ENCODE measurements at places on chromosomes 12 and 14. TPM values are rescaled to one million over a fixed set of nuclear protein-coding genes. Genes with fewer than 3 reads are reported as not detected.

- DNase-seq = no peak
These were observed 52.7 kb downstream of the SPPL3 start for GRCh38 chr12:120851444-120851843.

DNA sequence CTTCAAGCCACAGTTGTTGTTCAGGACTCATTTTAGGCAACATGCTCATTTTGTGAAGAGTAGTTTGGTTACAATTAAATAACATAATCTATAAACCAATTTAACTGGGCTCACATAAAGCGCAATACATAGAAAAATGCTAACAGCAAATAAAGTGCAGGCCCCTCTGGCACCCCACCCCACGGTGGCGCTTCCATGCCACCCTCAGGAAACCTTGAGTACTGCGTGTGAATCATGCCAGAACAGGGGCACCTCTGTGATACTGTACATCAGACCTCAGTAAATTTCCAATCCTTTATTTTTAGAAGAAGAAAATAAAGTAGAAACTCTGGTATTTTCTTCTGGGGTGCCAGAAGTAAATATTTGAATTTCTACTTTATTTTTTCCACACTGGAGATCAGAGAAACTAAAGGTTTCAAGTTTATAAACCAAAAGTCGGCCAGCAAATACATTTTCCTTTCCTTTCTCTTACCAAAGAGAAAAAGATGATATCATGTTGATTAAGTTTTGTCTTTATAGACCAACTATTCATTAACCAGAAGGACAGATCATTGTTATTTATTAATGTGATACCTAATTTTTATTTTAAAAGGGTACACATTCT, 316.8 kb downstream of the PAWR start:
- DNase-seq = no peak

DNA sequence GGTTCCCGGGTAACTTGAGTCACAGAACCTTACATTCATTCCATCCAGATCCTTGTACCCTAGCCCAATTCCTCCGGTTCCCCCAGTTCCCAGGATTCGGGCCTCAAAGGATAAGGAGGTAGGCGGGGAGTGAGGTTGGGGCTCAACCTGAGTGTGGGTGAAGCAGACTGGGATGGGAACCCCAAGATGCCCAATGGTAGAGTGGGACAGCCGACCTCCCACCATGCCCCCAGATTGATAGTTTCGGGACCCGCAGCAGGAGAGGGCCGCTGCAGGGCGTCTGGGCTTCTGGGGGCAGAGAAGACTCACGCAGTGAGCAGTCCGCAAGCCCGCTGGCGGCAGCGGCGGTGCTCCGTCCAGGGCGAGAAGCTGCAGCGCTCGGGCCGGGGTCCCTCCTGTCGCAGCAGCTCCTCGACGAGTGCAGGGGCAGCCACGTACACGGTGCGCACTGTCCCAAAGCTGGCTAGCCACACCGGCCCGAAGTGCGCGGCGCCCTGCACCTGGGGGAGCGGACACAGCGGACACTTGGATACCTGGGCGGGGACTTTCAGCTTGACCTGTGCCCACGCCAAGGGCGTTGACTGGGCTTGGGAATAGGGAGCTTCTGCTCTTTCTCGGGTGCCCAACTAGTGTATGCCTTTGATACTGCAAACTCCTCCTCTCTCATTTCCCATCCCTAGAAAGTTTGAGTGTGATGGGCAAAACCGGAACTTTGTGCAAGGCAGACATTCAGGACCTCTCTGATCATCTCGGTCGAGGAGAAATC, 997 bp downstream of the CYP27B1 start:
- no peak for DNase-seq

GRCh38 chr14:88792473-88793258, at the start of gene EML5:
EML5 (minus strand) TSS chr14:88792953; CDS start chr14:88792503, 450 bp downstream.
- DNase-seq = peak; percentile 80

DNA sequence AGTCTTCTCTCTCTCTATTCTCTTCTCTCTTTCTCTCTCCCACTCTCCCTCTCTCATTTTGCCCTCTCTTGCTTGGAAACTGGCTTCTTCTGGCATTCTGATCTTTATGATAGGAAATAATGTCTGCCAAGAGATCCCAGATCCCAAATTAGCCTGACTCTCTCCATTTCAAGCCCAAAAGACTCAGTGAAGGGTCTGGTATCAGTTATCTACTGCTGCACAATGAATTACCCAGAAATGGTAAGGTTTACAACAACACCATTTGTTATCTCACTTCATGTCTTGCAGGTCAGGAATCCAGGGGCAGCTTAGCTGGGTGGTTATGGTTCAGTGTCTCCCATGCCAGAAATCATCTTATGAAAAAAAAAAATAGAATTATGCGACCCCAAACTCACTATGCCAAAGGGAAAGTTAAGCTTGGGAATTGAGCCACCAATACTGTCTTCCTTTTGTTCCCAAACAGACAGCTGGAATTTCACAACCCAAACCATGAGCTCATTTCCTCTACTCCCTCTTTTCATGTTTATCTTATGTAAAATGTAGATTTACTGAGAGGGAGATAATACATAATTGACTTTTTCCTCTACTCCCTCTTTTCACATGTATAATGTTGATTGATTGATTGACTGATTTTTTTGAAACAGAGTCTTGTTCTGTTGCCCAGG, 67.8 kb upstream of the FICD start:
- DNase-seq = no peak

GRCh38 chr14:55389330-55389729, 22.3 kb downstream of the ATG14 start:
- no peak for DNase-seq

DNA sequence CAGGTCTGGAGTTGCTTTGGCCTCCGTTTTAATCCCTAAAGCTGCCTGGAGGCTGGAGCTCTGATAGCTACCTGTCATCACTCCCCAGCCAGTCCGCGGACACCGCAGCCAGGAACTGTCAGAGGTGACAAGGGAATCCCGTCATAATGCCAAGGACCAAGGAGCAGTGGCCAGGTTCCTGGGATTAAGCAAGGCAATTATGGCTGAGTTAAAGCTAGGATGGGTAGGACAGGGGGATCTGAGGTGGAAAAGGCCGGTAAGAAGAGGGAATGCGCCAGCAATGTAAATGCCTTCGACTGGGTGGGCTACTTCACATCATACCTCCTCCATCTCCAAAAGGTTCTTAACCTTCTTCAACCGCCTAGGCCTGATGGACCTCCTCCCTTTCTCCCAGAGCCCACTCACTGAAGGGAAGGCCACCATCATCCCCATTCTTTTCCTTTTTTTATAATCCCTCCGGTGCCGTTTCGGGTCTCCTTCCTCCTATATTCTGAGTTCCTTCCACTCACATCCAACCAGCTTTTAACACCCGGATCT, 1.9 kb downstream of the PPP1R3E start:
- DNase-seq = no peak

DNA sequence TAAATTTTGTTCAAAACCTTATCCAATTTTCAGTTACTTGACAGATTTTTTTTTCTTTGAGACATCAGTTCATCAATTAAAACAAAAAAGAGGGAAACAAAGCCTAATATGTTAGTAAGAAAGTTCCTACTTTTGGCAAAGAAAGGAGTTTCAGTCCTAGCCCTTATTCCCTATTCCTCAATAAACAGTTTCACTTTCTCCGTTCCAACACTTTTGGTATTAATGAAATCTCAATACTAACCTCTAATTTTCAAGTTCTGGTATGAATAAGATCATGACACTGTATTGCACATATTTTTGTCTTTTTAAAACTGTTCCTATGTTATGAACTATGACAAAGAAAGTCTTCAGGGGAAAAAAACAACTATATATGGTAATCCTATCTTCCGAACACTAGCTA, 48.4 kb downstream of the RPS6KA5 start:
- no peak for DNase-seq

DNA sequence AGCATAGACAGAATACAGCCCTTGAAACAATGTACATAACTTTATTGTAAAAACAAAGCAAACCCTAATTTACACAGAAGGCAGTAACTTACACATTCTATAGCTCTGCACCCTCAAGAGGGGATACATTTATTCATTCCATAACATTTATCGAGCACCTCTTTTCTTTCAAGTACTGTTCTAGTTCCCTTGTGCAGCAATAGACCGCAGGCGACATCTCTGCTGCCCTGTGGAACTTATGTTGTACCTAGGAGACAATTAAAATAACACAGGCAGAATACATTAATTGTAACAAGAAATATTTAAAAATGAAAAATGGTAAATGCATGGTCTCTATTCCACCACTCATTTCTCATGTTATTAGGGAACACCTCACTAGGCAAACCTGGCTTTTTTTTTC, 1.4 kb upstream of the ARHGDIB start:
- DNase-seq = no peak

DNA sequence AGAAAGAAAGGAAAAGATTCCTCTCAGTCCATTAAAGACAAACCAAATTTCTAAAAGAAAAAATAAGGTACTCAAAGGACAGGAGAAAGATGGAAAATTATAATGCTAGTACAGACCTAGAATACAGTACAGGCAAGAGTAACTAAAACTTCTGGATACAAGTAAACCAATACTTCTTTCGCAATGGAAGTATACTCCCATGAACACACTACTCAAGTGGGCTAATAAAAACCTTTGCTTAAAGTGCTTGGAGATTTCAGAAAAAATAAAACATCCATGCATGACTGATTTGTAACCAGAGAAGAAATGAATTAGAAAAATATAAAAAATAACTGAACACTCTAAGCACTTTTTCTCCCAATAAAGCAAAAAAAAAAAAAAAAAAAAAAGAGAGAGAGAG, 3.5 kb downstream of the ZBTB25 start:
- no peak for DNase-seq

DNA sequence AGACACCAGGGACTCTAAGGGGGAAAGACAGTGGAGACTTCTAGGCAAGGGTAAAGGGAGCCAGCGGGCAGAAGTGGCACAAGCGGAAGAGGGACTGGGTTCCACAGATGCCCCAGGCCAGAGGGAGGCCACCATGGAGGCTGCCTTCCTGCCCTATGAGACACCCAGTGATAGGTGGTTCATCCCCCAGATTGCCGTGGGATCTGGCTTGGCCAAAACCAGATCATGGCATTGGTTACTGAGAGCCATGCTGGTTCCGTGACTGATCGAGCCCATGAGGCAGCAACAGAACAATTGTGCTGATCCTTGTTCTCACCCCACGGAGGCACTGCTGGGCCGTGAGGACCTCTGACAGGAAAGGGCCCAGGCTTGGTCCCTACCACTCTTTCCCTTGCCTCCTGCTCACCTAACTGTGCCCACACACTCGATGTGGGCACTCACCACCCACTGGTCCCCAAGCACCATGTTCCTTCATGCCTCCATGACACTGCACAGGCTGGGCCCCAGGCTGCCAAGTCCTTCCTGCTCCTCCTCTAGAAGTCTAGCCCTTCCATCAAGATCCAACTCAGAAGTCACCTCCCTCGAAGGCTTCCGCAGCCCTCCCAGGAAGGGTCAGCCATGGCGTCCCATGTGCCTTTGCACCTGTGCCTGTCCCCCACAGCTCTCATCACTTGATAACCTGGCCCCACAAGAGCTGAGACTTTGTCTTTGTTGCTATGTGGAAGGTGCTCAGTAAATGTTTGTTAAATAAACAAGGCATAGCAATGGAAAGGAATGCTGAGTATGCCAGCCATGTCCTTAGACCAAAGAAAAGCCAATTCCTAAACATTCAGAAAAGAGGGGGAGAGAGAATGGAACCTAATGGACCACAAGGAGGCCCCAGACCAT, 7.3 kb downstream of the KRT79 start:
- no peak for DNase-seq

- no peak for DNase-seq
These were observed 2.1 kb upstream of the SCARB1 start for GRCh38 chr12:124865728-124866127.

GRCh38 chr12:39990122-39991101, 115.5 kb downstream of the SLC2A13 start:
- DNase-seq = no peak

GRCh38 chr12:121812921-121813896, 9.4 kb downstream of the SETD1B start:
- no peak for DNase-seq

DNA sequence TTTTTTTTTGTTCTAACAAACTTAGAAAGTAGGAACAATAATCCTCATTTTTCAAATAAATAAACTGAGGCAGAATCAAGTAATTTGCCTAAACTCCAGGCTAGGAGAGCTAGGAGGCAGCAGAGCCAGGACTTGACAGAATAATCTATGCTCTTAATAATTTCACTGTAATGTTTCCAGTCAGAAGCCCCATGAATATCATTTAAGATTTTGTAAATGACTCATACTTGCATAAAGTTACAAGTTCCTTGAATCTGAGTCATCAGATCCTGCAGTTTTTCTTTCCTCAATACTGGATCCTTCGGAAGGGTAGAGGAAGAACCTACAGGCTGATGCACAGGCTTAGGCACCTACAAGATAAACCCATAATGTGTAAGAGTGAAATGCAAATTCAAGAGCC, 29.0 kb downstream of the CAPRIN2 start:
- DNase-seq = no peak

DNA sequence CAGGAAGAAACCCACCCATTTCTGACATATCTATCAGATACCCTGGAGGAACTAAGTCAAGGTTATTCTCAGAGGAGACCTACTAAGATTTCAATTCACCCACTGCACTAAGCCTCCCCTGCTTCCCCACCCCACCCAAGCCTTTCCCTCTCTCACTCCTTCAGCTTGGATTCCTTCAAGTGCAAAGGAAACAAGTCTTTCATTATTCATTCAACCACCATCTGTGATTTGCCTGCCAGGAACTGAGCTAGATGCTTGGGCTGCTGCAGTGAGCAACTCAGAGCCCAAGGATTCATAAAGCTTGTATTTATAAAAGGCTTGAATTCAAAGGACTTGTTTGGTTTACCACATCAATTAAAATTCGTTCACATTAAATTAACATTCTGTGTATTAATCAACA, 161.3 kb downstream of the GXYLT1 start:
- no peak for DNase-seq

DNA sequence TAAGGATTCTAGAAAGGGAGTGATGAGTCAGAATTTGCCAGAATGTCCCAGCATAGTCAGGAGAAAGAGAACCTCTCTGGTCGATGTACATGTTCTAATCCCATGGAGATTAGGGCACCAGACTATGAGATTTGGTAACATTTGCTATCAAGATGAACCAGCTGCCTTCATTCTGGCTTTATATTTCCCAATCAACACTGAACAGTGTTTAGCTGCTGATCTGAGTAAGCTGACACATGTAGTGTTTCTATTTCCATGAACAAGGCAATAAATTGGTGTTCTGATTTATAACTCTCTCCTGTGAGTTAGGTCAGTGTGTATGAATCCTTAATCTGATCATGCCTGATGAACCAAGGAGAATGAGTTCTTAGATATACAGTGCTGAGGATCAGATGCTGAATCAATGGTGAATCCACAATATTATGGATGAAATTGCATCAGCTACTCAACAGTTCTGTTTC, 158.0 kb upstream of the AMIGO2 start:
- DNase-seq = no peak

Gene MYRFL
- total RNA-seq = not detected

Gene SNRPF
- total RNA-seq = 29.1 TPM

Gene PMCH
- not detected for total RNA-seq

Gene PAPOLA
- total RNA-seq = 207 TPM

Gene TPH2
- not detected for total RNA-seq

Gene KRT73
- not detected for total RNA-seq

Gene FLVCR2
- total RNA-seq = 6.9 TPM

Gene SLC25A47
- total RNA-seq = not detected

Gene BRMS1L
- 7.3 TPM for total RNA-seq

Gene YAF2
- 43.3 TPM for total RNA-seq

Gene KRT5
- total RNA-seq = 388 TPM
